Epithelial cell of esophagus (primary cell): ENCODE measurements at places on chromosomes 11 and 22.

- DNase-seq = peak; percentile 75
Observed at GRCh38 chr11:1749395-1750351, 722 bp downstream of the IFITM10 start.

DNA sequence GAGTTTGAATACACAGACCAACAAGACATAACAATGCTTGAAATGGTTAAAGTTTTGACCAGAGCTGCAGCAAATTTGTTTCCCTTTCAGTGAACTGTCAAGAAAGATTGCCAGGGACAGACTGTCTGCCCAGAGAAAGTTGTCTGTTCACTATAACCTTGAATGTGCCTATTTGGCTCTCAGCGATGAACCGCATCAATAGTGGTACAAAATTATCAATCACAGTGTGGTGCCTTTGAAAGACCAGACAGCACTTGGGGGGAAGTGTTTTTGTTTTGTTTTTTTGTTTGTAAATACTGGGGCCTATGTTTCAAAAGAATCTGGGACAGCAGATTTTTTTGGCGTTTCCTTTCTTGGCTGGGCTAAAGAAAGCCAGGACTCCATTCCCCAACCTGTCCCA lies 123.1 kb downstream of the CD44 start:
- DNase-seq = no peak

GRCh38 chr11:66277471-66278362 lies at the start of gene CNIH2:
Gene CNIH2 (plus strand): TSS chr11:66278175. CDS start chr11:66278457, 282 bp downstream.
- no peak for DNase-seq

DNA sequence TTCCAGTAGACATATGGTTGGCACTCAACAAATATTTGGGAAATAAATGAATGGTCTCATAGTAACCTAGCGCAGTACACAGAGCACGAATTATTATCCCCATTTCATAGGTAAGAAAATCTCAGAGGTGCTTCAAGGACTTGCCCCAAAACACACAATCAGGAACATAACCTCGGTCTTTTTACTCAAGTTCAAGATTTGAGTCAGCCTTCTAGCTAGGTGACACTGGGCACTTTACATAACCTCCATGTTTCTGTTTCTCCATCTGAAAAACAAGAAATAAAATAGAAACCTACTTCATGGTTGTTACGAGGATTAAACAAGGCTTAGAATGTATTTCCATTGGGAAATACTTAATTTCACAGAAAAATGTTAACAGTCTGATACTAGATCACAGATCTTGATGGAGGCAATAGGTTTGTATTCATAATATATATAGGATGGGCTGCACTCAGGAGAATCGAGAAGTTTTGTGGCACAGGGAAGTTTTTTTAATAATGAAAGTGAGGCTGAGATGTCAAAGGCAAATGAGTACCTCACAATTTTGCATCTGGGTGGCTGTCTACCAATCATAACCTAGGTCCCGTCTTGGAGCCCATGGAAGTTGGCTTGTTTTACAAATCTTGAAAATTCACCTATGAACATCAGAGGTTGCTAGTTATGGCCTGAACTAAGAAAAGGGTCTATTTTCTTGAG lies 147.4 kb upstream of the ZC3H12C start:
- DNase-seq = no peak

DNA sequence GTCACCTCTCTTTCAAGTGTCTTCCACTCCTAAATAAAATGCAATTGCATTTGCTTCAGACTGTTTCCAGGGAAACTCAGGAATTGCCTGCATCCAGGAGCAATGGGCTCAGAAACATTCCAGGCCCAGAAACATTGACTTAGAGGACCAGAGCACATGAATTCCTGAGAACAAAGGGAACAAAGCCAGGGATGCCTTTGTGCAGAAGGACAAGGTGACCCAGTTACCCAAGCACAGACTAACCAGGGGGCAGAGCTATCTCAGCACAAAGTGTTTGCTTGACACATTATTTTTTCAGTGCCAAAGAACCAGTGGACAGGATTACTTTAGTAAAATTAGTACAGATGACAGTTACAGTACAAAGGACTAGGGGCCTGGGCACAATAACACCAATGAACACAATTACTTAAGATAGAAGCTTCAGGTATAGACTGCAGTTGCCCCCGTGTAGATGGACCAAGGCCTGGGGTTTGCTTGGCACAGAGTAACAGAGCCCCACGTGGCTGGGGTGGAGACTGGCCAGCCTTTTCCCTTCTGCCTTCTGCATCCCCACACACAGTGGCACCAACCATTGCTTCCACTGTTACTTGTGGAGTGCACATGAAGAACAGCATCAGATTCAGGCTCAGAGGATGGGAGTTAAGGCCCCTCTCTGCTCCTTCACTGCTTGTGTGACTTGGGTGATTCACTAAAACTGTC lies 500.8 kb downstream of the INSC start:
- no peak for DNase-seq

GRCh38 chr11:57322256-57323166 lies 2.2 kb downstream of the TNKS1BP1 start:
- DNase-seq = peak; percentile 98

DNA sequence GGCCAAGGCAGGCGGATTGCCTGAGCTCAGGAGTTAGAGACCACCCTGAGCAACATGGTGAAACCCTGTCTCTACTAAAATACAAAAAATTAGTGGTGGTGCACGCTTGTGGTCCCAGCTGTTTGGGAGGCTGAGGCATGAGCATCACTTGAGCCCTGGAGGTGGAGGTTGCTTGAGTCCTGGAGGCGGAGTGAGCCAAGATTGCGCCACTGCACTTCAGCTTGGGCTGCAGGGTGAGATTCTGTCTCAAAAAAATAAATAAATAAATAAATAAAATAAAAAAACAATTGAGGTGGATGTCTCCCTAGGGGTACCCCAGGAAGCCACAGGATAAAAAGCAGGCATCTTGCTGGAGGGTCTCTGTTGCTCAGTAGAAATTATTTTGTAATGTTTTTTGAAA lies 14.1 kb downstream of the PTPRJ start:
- no peak for DNase-seq

DNA sequence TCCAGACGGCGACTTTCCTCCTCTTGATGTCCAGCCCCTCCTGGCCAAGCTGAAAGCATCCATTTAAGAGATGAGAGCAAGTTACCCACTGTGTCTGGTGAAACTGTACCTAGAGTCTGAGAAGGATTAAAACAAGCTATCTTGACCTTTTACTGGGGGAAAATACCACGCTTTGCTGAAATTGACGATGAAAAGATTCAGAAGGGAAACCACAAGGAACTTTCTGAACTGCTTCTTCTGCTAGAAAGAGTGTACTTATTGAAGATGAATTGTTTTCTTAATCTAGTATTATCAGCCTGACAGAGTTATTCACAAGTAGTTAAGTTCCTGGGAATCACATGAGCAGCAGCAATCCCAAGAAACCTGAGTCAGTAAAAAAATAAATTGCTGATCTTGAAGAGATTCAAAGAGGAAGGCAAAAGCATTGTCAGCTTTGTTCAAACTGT lies 13.1 kb upstream of the MS4A6A start:
- DNase-seq = no peak

- no peak for DNase-seq
Observed at GRCh38 chr11:122750049-122750448, 88.3 kb upstream of the CRTAM start.

DNA sequence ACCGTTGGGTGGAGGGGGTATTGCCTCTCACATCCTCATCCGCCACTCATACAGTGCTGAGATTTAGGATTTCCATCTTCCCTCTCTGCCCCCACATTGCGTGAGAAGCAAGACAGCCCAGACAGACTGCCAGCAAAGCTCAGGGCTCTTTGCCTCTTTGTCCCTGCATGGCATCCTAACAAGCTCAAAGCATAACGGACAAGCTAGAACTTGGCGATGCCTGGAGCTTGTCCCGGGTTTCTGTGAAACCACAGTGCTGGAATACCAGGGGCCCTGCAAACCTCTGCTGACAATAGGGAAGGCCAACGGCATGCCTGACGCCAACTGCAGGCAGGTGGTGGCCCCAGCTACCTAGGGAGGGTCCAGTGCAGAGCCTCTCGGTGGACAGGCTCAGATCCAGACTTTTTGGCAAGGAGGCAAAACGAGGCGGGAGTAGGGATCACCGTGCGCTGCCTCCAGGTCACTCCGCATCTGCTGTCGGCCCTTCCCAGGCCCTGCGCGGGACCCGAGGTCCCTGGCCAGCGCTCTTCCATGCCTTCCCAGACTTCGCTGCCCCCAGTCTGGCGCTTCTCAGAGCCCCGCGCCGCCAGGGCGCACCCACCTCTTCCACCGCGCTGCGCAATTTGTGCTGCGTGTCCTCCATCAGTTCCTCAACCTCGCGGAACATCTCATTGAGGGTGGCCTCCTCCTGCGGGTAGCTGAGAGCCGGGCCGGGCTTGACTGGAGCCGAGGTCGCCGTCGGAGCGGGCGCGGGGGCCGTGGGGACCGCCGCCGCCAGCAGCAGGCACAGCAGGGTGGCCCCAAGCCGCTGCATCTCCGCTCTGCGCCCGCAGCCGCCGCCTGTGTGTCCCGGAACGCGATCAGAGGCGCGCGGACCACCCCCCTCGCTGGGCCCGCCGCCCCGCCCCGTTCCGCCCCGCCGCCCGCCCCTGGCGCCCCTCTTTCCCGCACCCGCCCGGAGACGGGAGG lies at the start of gene DKK3:
TSS of gene DKK3 (minus strand) at position 858 of the 969 bp plus-strand sequence. CDS start at position 814, 44 bp downstream.
- peak; percentile 82 for DNase-seq

DNA sequence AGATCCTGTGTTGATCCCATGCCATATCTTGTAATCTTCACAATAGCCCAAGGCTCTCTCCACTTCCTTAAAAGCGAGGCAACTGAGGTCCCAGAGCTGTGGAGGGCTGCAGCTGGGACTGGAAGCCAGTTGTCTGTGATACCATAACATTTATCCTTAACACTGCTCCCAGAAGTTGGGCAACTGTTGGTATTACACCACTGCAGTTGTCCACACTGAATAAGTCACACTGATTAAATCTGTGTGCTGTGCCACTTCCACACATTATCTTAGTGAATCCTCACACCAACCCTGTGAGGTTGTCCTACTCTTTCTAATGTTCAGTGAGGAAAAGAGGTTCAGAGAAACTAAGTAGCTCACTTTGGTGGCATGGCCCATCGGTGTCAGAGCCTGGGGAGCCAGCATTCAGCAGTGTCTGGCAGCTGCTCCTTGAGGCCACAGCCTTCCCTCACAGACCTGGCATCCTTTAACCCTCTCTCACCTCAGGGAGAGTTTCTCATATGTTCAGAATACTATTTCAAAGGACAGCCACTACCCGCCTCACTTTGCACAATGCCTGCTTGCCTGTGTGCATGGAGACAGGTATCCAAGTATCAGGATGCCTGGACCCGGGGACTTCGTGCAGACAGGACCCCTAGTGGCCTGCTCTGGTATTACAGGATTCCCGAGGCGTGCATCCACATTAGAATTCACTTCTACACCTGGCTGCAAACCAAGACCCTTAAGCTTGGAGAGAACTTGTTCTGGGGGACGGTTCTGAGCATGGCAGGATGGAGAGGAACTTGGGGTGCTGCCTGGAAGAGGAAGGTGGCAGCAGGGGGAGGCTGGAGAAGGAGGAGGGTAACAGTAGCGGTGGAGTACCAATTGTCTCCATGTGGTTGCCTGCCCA lies 221.9 kb upstream of the TBCEL start:
- DNase-seq = peak; percentile 66

GRCh38 chr11:122439866-122440810 lies 215.4 kb upstream of the UBASH3B start:
- DNase-seq = no peak

- DNase-seq = no peak
Observed at GRCh38 chr11:70647188-70648166, 249.1 kb downstream of the CTTN start.

DNA sequence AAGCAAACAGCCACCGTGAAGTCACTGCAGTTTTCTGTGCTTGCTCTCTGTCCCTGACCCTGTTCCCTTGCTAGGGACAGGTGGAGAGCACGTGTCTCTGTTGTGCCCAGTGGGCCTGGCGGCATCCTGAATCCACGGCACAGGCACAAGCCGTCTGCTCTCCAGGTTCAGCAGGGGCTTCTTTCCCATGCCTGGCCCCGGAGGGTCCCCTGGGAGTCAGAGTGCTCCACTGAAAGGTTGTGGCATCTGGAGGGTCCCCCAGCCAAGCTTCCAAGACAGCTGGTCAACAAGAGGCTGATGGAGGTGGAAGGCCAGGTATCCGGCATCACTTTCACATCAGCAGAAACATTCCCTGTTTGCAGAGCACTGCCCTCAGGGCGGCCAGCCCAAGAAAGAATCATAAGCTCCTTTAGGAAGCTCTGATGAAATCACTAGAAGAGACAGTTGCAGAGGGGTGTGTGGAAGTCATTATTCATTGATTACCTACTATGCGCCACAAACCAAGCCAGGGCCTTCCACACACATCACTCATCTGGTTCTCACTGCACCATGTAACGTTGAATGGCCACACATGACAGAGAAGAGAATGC lies 346.4 kb upstream of the B3GAT1 start:
- DNase-seq = no peak

DNA sequence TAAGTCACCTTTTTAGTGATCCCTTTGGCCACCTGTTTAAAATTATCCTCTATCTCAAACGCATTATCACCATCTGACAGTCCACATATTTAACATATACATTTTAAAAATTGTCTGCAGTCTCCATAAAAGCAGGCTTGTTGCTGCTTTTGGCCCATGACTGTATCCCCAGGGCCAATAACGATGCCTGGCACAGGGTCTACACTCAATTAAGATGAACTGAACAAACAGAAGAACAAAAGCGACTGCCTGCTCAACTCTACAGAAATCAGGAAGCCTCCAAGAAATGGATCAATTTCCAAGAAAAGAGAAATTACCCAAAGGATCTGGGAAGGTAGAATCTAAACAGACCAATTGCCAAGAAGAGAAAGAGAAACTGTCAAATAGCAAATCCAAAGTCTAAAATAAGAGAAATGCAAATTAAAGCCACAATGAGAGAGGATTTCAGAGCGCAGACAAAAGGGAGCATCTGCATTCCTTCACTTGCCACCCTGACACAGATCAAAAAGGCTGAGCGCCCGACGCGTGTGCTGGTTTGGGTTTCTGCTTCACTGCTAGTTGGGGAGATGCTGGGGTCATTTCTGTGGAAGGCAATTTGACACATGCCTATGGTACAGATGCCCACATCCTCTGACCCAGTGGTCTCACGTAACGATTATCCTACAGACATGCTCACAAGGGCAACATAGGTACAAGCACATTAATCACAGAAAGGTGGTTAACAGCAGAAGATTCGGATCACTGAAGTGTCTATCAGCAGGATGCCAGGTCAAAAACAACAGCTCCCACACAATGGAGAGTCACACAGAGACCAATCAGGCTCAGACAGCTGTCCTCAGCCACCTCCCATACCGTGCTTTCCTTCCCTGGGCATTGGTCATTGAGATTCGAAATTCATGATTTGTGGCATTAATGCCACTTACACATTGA lies 55.9 kb downstream of the SHISAL1 start:
- no peak for DNase-seq
